ENCODE measurements at places on chromosomes 5 and 9.

- DNase-seq: no peak
Measured at GRCh38 chr9:3181049-3181953, 337.4 kb upstream of the PUM3 start.

- DNase-seq: no peak
Measured at GRCh38 chr9:33645706-33646105, 121.7 kb downstream of the ANKRD18B start.

GRCh38 chr9:3931996-3932906 lies 367.6 kb downstream of the GLIS3 start:
- DNase-seq: no peak

DNA sequence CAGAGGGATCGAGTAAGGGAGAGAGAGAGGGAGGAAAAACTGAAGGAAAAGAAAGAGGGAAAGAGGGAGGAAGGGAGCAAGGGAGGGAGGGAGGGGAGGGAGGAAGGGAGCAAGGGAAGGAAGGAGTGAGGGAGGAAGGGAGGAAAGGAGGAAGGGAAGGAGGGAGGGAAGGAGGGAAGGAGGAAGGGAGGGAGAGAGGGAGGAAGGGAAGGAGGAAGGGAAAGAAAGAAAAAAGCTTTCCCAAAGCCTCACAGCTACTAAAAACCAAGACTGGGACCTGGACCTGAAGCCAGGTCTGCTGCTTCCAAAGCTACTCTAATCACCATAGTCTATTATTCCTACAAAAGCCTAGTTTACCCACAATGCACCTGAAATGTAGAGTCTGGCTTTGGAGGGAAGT lies 259.8 kb upstream of the WWC1 start:
- no peak for DNase-seq

DNA sequence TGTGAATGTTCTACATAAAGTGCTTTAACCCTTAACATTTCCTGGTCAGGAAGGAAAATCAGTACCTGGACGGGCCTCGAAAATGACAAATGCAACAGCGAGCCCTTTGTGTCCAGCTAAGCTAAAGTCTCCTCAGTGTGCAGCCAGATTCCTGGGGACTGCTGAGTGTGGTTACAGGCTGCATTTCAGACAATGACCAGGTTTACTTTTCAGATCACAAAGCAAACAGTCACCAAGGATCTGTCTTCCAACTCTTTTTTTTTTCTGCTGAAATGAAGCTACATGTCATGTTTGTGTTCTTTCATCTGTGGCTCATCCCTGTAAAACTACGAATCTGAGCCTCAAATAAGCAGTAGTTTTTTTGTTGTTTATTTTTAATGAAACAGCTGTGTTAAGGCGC lies 20.8 kb downstream of the SLC46A2 start:
- DNase-seq: no peak

DNA sequence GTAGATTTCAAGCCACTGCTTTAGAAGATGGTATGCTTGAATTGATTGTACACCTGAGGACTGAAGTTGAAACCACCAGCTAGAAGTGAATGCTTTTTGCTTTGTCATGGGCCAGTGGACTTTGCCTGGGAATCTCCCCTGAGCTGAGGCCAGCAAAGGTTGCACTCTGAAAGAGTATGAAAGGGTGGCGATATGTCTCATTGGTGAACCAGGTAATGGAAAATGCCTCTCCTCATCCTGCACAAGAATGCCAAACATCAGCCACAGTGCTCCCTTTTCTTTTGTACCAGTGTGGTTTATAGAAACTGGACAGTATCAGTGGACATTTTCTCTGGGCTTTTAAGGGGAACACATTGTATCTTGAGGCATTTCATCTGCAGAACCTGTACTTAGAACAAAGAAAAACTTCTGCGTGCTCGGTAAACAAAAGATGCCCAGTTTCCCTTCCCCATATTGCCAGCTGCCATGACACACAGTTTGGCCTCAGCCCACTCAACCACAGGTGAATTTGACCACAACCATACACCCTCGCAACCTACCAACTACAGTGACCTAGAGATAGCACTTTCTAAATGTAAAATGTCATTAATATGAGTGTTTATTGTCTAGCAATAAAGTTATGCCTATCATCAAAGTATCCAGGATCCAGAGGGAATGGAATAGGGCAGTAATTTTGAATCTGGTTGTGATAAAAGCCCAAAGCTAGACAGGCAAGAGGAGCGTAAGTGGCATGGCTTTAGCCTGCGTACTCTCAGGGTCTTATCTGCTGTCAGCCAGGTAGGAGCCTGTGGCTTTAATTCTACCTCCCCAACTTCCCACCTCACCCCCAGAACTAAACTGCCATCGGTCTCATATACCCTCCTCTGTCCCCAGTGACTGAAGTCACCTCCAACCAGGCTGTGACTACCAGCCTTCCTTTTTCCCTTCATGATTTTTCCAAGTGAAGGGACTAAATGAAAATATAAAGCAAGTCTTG lies 79.5 kb upstream of the LHFPL2 start:
- no peak for DNase-seq

- DNase-seq: no peak
Measured at GRCh38 chr5:133977161-133977787, 8.8 kb upstream of the C5orf15 start.

DNA sequence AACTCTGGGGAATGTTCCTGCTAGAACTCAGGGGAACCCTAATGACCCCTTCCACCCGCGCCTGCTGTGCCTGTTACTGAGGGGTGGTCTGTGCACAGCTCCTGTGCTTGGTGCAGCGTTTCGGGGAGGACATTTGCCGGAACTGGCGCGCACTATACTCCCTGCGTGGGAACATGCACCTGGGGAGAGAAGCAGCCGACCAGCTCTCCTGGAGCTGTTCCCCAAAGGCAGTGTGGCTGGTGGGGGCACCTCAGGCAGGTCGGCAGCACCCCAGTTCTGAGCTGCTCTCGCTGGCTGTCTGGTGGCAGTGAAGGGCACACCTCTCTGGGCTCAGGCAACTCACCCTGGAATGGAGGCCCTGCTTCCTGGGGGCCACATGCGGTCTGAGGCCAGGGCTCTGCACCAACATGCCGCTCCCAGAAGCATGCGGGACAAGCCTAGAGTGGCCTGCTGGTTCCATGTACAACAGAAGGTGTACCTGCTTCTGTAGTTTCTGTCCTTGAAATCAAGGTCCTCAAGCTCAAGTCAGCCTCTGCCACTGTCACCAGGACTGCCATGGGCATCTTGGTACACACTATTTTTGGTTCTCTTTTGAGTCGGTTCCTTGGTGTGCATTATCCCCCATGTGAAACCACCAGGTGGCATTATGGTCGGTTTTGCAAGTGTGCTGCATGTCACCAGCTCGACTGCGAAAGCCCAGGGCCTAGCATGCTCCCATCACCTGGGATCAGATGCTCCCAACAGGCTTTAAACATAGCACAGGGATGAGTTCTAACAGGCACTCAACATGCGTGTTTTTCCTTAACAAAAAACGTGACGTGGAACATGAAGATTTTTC lies 7.8 kb upstream of the MRNIP start:
- no peak for DNase-seq

- no peak for DNase-seq
Measured at GRCh38 chr5:7412409-7412808, 16.5 kb downstream of the ADCY2 start.

- DNase-seq: no peak
Measured at GRCh38 chr5:53994148-53994547, 316.2 kb downstream of the ARL15 start.

DNA sequence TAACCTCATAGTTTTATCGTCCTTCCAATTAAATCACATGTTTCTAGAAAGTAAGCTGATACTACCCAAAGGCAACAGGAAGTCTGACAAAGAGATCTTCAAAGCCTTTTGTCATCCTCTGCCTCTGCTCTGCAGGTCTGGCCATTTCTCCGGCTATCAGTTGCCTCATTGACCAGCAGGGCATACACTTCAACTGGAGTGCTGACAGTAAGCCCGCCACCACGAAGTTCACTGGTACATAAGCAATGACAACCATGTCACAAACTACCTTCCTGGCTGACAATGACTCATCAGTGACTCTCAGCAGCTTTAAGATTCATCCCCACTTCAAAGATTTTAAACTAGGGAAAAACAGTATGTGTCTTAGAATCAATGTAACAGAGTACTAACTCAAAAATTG lies 20.6 kb downstream of the SPTLC1 start:
- peak; percentile 25 for DNase-seq

- DNase-seq: peak; percentile 60
Measured at GRCh38 chr5:72231991-72232703, 87.9 kb downstream of the MRPS27 start.

DNA sequence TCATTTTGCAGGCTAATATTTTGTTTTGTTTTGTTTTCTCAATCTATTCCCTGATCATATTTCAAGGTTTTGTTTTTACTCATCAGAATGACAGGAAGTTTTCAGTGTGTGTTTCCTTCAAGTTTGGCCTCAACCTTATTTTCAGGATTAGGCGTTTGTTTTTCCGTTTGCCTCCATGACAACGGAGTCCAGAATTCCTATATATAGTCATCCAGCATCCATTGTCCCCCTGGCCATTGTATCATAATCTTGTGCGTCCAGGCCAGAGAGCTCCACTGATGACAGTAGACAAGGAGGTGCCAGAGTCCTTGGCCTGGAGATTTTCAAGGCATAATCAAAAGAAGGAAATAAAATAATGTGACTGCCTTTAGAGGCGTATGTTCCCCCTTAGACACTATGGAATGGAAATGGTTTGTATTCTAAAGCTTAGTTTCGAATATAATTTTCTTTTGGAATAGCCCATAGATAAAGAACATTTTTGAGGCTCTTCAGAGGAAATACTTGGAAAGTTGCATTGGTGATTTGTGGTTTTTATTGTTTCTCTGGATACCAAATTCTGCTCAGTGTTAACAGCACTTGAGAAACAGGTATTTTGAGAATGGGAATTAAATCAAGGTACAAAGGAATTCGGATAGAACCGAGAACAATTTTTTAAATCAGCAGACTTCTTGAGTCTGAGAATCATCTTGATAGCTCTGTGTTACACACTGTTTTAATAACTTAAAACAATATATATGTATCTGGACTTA lies 99.8 kb downstream of the ZNF462 start:
- DNase-seq: no peak

DNA sequence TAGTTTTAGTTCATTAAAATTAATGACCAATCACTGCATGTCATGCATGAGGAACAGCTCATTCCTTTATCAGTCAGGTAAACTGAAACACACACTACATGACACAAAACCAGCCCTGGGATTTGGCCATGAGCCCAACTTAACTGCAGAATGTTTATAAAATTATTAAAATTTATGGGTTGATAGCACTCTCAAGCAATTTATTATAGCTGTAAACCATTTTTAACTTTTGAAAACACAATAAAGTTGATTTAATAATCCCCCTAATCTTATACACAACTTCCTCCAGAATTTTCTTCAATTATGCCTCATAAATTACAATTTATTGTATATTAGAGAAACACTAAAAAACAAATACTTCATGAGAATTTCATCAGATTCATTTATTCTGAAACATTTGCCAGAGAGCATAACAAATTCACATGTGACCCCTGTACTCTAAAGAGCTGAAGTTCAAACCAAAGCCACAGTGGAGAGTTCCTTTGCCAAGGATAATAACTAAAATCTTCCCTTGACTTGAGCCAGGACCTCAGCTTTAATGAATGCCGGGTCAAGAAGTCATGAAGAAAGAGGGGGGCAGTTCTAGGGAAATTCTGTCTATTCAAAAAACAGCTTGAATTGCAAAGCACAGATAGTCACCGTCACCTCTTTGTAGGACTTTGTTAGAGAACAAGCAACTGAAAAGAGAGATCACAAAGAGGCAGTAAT lies 763.7 kb upstream of the GRAMD2B start:
- DNase-seq: no peak

GRCh38 chr5:31886206-31886605 lies 247.3 kb downstream of the PDZD2 start:
- DNase-seq: no peak

DNA sequence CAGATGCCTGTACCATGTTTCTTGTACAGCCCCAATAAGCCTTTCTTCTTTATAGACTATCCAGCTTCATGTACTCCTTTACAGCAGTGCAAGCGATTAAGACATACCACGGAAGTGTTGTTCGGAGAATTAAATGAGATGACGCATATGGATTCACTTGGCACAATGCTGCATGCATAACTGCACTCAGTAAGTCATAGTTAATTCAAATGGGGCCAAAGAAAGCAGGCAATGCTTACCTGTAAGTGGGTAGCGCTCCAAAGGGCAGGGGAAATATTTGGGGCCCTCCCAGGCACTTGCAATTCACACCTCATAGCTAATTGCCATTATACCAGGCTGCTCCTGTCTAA lies 7.7 kb upstream of the ADRA1B start:
- no peak for DNase-seq

- DNase-seq: no peak
Measured at GRCh38 chr5:33023649-33024048, 312.5 kb downstream of the NPR3 start.

DNA sequence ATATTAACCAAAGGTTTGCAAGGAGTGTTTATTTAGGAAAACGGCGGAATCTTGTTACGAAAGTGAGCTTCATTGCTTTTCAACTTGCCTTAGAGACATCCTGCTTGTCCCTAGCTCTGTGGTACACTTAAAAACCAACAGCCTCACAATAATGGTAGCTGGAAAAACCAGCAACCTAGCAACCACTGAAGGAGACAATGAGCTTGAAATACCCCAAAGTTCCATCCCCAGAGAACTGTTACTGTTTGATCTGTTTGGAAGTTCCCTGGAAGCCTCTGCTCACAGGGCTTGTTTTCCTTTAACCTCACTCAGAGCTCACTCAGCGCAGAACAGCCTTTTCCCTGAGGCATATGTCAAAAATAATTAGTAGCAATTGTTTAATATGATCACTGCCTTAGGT lies 43.2 kb downstream of the SH3TC2 start:
- DNase-seq: no peak

DNA sequence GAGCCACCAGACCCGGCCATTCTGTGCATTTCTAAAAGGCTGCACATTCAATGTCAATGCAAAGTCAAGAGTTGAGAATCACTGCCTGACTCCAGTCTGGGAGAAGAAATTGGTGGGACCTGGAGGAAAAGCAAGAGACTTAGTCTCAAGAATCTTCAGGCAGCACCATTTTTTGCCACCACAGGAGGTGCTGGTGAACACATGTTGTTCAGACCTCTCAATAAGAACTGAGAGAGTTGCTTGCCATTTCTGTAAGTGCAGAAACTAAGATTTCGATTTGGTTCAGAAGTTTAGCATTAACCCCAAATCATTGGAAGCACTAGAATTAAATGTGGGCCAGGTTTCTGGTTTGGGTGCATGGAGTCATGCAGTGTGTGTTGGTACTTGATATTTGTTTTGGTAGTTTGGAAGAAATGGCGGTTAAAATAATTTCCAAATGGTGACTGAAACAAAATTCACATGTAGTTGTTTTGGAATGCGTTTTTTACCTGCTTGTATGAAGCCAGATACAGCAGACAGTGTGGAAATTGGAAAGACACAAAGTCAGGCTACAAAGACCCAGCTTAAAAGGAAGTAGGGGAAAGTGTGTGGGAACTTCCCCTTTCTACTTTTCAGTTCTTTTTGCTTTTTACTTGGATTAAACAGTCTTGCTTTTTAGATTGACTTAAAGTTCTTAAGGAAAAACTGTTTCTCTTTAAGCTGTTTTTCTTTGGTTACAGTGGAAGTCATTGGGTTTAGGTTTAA lies 20.4 kb downstream of the PDE8B start:
- no peak for DNase-seq

- DNase-seq: no peak
Measured at GRCh38 chr5:116573702-116574366, 789 bp downstream of the SEMA6A start.
